Ureter (tissue), 1 donor: ENCODE measurements at places on chromosomes 16 and 17.

- DNase-seq = no peak
Observed at GRCh38 chr17:40459636-40460603, 16.7 kb downstream of the IGFBP4 start.

- no peak for DNase-seq
Observed at GRCh38 chr17:57152967-57153528, 68.0 kb downstream of the AKAP1 start.

DNA sequence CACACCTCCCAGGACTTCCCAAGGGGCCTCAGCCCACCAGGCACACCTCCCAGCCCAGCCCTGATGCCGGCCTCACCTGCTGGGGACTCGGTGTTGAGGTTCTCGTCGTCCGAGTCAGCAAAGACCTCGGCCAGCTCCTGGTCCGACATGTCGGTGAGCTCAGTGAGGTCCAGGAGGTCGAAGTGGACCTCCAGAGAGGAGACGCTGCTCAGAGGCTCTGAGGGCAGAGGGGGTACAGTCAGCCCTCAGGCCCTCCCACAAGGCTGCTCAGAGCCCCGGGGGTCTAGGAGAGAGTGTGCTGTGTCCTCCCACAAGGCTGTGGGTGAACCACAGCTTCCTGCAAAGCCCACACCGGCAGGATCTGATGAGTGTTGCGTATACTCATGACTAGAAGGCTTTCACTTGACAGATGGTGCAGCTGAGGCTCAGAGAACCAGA, 10.5 kb downstream of the DBNDD1 start:
- DNase-seq = no peak

DNA sequence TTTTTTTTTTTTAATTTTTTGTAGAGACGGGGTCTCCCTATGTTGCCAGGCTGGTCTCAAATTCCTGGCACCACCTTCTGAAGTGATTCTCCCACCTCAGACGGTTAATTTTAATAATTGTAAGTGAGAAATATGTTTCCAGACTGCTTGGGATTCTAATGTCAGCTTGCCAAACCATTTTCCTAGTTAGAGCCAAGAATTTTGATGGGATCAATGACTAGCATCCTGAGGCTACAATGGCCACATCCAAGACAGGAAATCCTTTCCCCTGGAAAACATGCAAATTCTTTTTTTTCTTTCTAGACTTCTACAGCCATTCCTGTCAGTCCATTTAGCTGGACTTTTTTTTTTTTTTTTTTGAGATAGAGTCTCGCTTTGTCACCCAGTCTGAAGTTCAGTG, 32.6 kb downstream of the IGF2BP1 start:
- no peak for DNase-seq

DNA sequence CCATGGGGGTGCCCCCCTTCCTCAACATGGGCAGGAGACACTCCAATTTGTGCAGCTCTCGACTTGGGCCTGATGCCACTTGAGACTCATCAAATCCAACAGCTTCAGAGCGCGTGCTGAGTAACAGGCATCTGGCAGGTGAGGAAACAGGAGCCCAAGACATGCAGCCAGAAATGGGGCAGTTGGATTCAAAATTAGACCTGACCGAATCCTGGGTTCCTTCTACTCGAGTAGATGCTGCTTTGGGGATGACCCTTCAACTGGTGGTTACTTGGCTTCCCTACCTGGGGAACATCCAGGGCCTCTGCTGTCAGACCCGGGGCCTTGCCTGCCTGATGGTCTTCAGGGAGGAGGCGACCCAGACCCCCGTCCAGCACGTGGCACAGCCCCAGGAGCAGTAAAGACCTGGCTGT, 488 bp upstream of the NTN3 start:
- no peak for DNase-seq

DNA sequence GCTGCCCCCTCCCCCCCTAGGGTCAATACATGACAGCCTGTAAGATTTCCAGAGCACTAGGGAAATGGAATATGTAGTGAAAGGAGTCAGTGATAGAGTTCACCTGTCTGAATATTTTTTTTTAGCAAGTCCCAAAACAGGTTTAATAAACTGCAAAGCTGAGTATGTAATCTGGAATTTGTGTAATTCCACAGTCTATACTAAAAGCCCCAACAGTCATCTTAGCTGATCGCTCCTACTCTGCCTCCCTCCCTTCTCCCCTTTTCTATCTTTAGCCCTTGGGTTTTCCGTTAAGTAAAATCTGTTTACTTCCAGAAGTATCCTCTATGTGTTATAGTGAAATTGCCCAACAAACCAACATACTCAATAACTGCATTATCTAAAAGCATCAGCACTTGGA, 3.5 kb downstream of the CDH13 start:
- DNase-seq = no peak

- peak; percentile 93 for DNase-seq
Observed at GRCh38 chr16:57984443-57985203, 13.7 kb upstream of the CNGB1 start.

- no peak for DNase-seq
Observed at GRCh38 chr17:57615836-57616757, 129.0 kb downstream of the CCDC182 start.

DNA sequence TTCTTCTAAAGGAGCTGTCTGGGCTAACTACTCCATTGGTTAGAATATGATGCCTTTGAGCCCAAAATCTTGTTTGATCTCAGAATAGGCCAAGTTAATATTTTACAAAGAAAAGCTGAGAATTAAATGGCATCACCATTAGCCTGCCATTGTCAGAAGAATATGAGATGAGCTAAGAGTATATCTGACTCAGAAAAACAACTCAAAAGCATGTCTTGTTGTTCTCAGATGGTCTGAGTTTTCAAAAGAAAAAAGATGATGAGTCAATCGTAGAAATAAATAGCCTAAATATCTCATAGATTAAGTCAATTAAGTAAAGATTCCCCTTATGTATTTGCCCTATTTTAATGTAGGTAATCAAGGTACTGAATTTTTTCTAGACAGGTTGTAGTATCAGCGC, 197.1 kb upstream of the TBX2 start:
- DNase-seq = no peak

GRCh38 chr17:61456061-61456681, 3.9 kb downstream of the TBX4 start:
- DNase-seq = no peak

- DNase-seq = no peak
Observed at GRCh38 chr16:76474048-76474447, 196.8 kb downstream of the CNTNAP4 start.

- no peak for DNase-seq
Observed at GRCh38 chr17:58755577-58756245, at the start of gene PPM1E. Gene PPM1E (plus strand): TSS chr17:58755854.

DNA sequence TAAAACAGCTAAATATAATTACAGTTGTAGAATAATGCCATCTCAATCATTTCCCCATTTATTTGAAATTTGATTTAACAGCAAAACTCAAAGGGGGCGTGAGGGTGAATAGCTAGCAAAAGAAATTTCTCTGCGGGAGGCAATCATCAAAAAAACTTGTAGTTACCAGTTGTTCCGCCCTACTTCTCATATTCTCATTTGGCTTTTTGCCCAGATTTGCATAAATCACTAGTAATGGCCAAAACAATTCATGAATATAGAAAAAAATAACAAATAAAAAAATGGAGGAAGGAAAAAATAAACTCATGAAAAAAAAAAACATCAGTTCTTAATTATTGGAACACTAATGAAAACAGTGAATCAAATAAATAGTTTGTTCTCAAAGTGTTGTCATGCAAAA, 722.6 kb upstream of the KIF2B start:
- DNase-seq = no peak

- no peak for DNase-seq
Observed at GRCh38 chr17:78242024-78242742, 10.8 kb downstream of the TMEM235 start.

DNA sequence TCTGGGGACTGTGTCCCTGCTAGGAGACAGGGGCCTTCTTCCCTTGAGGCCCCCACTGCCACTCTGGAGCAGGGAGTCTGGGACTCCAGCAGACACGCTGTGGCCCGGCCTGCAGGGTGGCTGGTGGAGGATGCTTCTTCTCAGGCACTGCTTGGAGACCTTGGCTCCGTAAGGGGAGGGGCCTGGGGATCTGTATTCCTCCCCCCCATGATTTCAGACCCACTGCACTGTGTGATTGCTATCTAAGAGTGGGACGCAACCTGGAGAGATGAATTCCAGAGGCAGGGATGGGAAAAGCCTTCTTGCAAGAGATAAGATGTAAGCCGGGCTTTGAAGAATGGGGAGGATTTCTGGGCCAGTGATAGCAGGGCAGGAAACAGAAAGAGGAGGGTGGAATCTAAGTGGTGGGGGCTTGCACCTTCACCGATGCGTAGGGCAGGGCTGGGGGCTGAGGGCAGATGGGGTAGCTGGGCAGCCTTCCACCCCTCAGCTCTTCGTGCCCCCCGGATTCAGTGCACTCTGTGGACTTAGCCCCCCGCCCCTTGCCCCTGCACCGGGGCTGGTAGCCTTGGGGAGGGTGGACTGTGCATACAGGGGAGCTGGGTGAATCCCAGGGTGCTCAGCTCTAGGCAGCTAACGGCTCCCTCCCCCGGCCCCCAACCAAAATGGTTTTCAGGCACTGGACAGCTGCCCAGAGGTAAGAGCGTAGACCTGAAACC, 5.2 kb upstream of the GSE1 start:
- DNase-seq = no peak

DNA sequence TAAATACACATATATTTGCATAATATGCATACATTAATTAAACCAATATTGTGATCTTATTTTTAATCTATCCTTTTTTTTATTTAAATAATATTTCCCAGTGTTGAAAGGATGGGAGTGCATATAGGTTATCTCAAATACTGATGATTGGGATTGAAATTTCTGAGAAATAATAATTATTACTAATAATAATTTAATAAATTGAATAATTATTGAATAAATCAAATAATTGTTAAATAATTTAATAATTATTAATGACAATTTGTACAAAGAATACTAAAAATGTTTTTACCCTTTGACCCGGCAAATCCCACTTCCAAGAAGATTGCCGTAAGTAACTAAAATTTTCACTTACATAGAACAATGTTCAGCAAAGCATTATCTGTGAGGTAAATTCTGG, 148.9 kb downstream of the ZNF18 start:
- no peak for DNase-seq

DNA sequence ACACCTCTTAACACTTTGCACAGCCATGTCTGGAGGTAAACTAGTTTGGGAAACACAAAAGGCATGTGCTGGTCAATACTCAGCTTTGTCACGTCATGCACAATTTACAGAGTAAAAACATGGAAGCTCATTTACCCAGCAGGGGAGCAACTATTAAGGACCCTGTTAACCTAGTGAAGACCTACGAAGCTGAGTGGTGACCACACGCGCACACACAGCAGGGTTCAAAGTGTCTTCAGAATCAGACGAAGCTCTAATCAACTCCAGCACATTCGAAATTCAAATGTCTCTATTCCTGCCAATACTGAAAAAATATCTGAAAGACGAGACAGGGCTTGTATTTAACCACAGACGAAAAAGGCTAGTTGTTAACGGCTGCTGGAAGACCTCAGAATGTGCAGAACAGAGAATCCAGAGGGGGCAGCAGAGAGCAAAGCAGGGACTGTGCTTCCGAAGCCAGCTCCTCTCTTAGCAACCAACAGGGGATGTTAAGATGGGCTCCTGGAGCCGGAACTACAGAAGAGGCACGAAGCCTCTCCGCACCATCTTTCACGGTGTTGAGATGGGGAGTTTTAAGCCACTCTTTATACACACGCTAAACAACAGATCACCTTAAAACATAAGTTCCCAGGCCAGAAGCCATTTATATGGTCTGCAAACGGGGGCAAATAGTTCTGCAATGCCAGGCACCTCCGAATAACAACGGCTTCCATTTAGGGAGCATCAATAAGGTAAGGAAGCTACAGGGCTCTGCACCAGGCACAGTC, 45.7 kb downstream of the CMTM4 start:
- peak; percentile 90 for DNase-seq

DNA sequence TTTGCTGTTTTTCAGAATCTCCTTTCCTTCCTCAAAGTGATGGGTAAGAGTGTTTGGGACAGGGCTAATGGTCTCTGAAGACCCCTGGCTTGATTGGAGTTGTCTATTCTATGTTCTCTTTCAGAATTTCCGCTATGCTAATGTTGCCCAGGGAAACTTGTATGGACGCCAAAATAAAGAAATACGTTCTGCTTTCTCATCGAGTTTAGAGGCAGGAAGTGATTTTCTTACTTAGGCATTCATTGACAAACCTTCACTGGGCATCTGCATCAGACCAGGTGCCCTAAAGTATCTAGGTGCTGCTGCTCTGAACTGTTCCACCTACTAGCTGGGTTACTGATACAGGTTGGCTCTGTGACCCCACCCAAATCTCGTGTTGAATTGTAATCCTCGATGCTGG, 787.9 kb upstream of the EEF2KMT start:
- DNase-seq = no peak

- DNase-seq = peak; percentile 65
Observed at GRCh38 chr17:29615048-29615385, 7.7 kb downstream of the CORO6 start.

DNA sequence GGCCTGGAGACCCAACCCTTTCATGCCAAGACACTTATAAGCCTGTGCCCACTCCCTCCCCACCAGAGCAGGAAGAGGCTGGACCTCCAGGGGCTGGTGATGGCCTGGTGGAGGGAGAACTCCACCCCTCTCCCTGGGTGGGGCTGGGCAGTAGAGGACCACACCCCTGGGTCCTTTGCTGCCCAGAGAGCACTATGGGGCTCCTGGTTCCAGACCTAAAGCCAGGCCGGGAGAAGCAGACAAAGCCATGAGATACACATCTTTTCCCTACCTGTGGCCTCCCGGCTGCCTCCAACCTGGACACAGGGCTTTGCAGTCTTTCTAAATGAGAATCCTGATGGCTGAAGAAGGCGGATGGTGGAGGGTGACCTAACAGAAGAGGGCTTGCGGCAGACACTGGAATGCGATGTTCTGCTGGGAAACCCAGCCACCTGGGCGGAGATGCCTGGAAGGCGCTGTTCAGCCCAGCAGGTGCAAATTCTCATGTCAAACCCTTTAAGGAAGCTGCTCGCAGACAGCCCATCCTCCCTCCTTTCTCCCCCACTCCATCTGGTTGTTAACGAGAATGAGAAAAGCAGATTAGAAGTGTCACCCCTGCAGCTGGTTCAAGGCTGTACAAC, 43.9 kb upstream of the KIFC3 start:
- no peak for DNase-seq

DNA sequence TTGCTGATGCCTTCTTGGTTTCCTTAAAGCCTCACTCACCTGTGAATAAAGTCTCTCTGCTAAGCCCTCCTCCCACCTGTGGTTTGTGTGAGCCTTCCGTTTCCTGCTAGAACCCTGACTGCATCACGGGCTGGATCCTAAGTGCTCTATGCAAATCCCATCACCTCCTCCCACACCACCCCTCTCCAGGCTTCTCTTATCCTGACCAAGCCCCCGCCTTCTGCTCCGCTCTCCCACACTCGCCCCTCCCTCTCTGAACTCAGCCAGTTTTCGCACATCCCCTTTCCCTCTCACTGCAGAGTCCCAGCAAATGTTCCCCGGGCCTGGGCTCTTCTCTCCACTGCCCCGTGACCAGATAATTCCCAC, 51.8 kb downstream of the PIMREG start:
- DNase-seq = no peak
